ENCODE measurements at places on chromosomes 2 and 18. TPM values are rescaled to one million over a fixed set of nuclear protein-coding genes. Genes with fewer than 3 reads are reported as not detected.

HDHD2 gene
- 12.9 TPM for total RNA-seq

CYRIA gene
- 1.7 TPM for total RNA-seq

DES gene
- 2.4 TPM for total RNA-seq

DCC gene
- 0.52 TPM for total RNA-seq

GKN2 gene
- total RNA-seq, result not detected

CDH7 gene
- total RNA-seq, result not detected

BCL2 gene
- total RNA-seq, result 0.86 TPM

ACYP2 gene
- total RNA-seq, result 9.0 TPM

CUL3 gene
- 48.2 TPM for total RNA-seq

All from bronchial smooth muscle cell (primary cell).